ENCODE measurements at places on chromosomes 2 and 18. TPM values are rescaled to one million over a fixed set of nuclear protein-coding genes. Genes with fewer than 3 reads are reported as not detected.

Gene ACMSD
- total RNA-seq: 3.8 TPM

DNA sequence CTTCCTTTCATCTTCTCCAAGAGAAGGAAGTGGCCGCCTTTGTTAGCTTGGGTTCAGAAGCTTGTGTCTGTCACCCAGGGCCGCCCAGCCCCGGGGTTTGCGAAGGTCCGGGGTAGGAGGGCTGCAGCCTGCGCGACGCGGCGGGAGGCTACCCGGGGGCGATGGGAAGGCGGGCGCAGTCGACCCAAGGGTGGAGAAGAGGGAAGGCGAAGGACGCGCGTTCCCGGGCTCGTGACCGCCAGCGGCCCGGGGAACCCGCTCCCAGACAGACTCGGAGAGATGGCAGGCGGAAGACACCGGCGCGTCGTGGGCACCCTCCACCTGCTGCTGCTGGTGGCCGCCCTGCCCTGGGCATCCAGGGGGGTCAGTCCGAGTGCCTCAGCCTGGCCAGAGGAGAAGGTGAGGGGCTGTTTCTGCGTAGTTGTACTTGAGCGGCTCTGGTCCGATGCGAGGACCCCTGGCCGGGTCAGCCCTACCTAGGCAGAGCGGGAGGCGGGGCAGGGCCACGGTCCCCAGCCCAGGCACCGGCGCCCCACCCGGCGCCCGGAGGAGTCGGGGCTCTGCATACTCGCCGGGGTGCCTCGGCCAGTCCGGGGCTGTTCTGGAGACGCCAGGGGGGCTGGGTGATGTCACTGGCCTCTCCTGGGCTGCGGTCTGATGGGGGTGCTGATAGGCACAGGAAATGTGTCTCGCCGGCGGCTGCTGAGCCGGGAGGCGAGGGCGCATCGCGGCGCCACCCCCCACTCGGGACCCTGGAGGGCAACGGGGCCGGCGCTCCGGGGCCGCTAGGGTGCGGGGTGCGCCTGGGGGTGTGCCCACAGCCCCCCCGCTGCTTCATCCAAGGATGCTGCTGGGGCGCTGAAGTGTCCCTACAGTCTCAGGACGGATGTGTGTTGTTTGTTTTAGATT lies at the start of gene QPCT:
Gene QPCT (plus strand): TSS at position 178 of the 909 bp plus-strand sequence. CDS start 102 bp downstream, at position 280.
- DNase-seq: peak; percentile 23

GRCh38 chr2:120658042-120658769 lies 77.5 kb upstream of the GLI2 start:
- no peak for DNase-seq

GRCh38 chr2:195579776-195580555 lies 77.1 kb upstream of the SLC39A10 start:
- DNase-seq: no peak

- DNase-seq: peak; percentile 67
Measured at GRCh38 chr2:201235860-201236811, 24.2 kb upstream of the CASP8 start.

DNA sequence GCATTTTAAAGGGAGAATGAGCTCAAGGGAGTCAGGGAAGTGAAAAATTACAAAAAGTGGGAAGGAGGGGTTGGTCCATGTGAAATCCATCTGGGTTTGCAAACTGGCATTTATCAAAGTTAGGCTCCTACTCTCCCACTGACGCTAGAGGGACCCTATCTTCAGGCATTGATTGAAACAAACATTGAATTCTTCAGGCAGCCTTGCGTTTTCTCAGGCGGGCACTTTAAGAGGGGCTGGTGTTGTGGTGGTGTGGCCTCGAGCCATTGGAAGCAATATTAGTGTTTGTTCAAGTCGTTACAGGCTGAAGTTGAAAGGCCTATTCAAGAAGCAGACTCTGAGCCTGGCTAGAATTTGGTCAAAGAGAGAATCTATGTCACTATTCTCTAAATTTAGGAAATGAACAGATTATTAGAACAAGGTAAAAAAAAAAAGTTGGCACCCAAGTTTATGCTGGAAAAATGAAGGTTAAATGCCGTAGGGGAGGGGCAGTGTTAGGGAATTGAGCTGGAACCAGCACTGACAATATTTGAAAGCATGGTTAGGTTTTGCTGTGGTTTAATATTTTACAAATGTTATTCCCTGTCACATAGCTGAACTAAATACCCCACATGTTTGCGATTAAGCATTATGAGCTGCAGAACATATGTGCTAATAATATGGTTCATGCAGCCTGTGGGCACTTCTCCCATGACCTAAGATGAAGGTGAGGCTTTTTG lies 36.8 kb downstream of the STON1 start:
- no peak for DNase-seq

Data from Caki2 (cell line).